IPS DF 19.7 (cell line): ENCODE measurements at places on chromosomes 16 and 17.

DNA sequence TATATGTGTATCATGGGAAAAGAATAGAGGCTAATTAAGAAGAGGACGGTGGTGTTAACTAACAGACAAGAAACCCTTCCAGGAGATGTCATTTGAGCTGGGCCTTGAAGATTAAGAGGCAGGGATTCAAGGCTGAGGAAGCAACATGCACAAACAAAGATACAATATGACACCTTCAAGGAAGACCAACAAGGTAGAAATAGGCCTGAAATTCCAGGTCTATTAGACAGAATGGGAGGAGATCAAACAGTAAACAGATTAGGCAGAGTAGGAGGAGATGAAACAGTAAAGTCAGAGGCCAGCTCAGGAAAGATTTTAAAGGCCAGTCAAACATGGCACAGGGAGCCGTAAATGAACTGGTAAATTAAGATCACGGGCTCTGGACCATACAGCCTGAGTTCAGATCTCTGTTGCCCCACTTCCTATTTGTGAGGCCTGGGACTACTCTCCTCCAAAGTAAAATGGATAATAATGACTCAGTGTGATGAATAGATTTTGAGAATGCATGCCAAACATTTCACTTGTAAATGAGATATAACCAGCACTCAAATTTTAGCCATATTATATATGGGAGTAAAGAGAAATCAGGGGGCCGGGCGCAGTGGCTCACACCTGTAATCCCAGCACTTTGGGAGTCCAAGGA lies 38.9 kb downstream of the USP31 start:
- no peak for DNase-seq

- no peak for DNase-seq
Observed at GRCh38 chr16:85276721-85277120, 164.4 kb upstream of the CIBAR2 start.

- no peak for DNase-seq
Observed at GRCh38 chr17:15918661-15919259, 26.2 kb upstream of the ADORA2B start.

- DNase-seq, result no peak
Observed at GRCh38 chr16:70428178-70428998, 10.5 kb downstream of the ST3GAL2 start.

DNA sequence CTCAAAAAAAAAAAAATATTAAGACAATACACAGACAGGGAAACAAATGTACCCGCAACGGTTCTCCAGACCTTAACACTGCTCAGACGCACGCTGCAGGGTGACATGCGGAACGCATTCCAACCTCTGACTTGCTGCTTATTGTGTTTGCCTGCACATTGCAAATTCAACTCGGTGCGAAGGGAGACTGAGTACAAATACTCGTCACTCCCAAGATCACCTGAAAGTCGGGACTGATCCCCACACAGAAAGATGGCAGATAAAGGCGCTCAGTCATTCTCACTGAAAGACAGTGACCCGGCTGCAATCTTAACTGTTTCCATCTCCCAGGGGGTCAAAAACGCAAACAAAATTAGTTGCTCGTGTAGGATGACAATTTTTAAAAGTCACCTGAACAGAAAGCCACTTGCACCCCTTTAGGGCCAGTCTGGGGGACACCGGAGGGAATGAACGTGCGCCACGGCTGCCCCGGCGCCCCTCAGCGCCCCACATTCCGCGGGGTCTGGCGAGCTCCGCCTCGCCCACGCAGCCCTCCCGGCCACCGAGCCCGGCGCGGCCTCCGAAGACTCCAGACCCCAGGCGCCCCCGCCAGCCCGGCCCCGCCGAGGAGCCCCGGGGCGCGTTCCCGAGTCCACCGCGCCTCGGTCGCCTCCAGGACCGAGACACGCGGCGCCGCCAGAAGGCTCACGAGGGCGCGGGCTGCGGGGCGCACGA lies 589 bp downstream of the CLCN7 start:
- DNase-seq, result no peak

- DNase-seq, result no peak
Observed at GRCh38 chr16:79437764-79438751, 162.5 kb downstream of the MAF start.

- DNase-seq, result peak; percentile 54
Observed at GRCh38 chr17:49887086-49887743, 39.3 kb upstream of the TAC4 start.

- no peak for DNase-seq
Observed at GRCh38 chr17:73325527-73325842, 13.7 kb upstream of the CDC42EP4 start.

DNA sequence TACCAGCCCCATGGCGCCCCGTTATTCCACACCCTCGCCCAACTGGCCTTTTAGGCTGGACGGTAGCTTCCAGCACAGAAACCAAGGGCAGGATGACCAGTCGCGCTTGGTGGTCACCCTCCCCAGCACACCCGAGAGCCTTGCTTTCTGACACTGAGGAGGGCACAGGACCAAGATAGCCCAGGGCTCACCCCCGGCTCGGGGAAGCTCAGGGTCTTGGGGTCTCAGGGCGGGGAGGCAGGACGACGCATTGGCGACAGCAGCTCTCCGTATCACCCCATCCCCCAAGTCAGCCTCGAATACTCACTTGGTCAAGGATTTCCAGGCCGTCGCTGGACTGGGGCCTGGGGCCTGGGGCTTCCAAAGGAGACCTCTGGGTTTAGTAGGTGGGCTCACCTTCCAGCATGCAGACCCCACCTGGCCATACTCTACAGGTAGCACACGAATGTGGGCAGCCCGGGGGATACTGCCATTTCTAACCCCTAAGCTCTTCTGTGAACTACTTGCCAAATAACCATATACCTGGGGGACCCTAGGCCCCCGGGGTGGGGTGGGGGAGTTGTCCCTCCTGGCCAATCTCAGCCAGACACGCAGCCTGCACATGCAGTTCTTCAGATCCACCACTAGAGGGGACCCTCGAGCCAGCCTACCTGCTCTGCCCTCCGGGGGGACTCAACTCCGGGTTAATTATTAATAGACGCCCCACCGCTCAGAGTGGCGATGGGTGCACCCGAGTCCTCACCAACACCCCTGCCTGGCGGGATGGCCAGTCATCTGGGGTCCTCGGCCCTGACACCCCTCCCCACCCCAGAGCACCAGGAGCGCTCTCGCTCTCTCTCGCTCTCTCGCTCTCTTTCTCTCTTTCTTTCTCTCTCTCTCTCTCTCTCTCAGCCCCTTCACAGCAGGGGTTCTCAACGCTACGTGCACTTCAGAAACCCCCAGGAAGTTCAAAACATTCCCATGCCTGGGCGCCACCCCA lies 30.0 kb downstream of the TBC1D16 start:
- DNase-seq, result no peak

DNA sequence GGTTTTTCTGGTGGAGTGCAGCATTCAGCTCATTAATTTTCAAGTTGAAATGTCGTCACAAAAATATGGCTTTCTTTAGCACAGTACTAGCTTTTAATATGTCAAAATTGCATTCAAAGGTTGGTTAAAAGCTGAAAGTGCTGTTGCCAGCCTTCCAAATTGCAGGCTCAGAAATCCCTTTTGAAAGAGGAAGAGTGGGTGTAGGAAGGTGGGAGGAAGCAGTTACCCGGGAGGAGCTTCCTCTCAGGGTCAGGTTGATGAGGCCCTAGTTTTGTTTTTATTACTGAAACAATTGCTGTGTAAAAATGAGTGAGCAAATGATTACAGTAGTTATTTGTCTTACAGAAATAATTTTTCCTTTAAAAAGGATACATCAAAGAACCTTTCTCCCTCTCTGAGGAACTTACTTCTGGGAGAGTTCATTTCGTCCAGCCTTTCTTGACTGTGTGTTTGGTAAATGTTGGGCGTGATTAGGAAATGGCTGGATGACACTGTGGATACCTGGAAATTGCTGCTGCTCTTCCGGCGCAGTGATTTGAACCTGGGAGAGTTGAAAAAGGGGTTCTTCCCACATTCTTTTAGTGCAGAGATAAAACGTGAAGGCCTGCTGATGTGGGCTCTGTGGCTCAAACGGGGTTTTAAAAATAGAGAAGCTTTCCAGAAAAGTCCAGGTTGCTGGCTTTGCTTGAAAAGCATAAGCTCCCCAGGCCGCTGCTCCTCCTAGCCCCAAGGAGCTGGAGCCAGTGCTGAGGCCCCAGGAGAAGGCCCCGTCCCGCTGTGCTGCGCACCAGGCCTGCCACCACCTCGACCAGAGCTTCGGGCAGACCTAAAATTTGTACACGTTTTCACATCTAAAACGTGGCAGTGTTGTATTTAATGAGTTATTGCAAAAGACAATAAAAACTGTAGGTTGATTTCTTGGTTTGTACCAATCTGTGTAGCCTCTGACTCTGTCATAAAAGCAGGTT lies 41.7 kb downstream of the SEC14L1 start:
- DNase-seq, result no peak

- no peak for DNase-seq
Observed at GRCh38 chr16:28304214-28304613, 11.9 kb downstream of the SBK1 start.

GRCh38 chr17:47324224-47325020 lies 667 bp downstream of the EFCAB13 start:
- no peak for DNase-seq

GRCh38 chr16:82452004-82452756 lies 174.6 kb upstream of the CDH13 start:
- DNase-seq, result no peak

DNA sequence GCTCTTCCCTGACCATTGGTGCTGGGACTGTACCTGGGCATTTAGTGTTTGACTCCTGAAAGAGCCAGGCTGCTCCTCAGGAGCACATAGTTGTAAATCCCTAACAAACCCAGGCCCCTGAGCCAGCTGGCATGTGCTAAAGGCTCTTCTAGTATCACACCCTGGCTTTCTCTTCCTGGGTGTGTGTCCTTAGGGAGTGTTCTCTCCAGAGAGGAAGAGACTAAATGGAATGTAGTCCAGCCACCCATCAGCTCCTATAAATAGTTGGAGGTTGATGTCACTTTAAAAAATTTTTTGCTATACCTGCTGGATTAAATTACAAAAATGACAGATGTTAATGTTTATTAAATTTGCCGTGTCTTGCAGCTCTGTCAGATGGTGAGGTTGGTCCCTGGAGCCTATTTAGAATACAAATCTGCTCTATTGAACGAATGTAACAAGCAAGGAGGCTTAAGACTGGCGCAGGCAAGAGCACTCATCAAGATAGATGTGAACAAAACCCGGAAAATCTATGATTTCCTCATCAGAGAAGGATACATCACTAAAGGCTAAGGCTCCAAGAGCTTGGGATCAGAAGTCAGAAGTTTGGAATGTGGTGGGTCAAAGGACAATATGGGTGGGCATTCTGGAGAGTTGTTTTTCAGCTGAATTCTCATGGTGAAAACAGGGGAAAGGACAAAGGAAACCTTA lies 13.1 kb upstream of the DUSP14 start:
- DNase-seq, result no peak

DNA sequence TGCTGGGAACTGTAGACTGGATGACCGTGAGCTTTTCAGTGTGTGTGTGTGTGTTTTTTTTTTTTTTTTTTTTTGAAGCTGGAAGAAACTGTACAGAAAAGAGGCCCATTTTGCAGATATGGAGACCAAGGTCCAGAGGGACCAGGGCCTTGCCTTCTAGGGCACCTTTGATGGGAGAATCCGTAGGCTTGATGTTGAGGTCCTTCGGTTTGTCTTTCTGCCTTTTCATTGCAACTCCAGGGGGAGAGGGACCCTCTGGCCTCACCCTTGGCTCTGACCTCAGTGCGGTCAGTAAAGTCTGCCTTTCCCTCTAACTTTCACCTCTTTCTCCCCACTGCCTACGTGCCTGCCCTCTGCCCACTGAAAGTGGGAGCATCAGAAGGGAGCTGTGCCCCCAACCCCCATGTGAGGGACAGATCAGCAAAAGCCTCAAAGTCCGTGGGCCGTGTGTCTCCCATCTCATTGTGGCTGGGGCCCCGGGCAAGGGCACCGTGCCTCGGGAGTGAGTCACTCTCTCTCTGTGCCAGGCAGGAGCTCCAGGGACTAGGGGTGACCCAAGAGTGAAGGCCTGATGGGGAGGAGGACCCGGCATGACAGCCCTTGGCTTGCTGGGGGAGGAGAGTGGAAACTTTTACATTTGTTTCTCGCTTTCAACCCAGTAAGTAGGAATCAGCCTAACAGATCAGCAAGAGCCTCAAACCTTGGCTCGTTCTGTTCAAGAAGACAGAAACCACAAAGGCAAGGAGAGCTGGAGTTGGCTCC lies 123.6 kb downstream of the CMIP start:
- no peak for DNase-seq

DNA sequence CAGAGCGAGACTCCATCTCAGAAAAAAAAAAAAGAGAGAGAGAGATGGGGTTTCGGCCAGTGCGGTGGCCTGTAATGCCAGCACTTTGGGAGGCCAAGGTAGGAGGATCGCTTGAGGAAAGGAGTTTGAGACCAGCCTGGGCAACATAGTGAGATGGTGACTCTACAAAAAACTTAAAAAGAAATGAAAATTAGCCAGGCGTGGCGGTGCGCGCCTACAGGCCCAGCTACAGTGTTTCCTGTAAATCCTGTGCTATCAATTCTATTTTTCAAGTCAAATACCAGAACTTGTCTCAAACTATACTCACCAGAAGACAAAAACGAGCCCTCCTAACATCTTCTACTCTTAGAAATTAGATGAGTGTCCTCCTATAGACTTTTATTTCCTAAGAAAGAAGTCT lies 19.3 kb downstream of the UBE2O start:
- DNase-seq, result no peak

- no peak for DNase-seq
Observed at GRCh38 chr16:49969091-49970030, 55.7 kb upstream of the CNEP1R1 start.

GRCh38 chr16:53785044-53785443 lies 81.1 kb downstream of the FTO start:
- DNase-seq, result no peak

GRCh38 chr16:19108409-19109287 lies 5.1 kb upstream of the ITPRIPL2 start:
- DNase-seq, result no peak

DNA sequence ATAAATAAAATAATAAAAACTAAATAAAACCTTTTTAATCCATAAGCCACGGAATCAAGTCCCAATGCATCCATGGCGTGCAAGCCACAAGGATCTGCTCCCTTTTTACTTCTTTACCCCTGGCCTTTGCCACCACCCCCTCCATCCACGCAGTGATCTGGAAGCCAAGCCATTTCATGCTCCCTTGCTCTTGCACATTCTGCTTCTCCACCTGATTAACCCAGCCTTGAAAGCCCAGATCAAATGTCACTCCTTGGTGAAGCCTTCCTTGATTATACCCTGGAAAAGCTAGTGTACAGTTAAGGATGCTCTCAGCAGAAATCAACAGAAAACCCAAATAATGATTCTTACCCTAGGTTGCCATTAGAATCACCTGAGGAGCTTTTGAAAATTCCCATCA lies 9.9 kb downstream of the LRRC3C start:
- DNase-seq, result no peak

DNA sequence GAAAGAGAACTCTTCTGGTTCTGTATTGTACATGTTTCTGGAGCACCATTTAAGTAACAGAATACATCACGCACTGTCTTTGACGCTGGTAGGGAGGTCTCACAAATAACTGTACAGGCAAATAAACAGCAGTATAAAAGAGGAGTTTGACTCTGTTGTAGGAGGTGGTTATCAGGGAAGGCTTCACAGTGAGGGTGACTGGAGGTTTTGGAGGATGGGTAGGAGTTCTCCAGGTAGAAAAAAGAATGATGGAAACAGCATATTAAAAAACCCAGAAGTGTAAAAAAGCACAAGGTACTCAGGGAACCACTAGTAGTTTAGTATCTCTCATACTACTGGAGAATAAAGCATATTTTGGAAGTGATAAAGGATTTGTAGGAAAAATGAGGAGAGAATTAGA lies 2.7 kb upstream of the SLC6A2 start:
- no peak for DNase-seq
